ENCODE measurements at places on chromosomes 2 and 18.
A peak's percentile ranks its signal among the peaks of the same experiment; 100 is the strongest.

GRCh38 chr2:28325567-28326468 lies 66.8 kb upstream of the FOSL2 start:
- no peak for DNase-seq

DNA sequence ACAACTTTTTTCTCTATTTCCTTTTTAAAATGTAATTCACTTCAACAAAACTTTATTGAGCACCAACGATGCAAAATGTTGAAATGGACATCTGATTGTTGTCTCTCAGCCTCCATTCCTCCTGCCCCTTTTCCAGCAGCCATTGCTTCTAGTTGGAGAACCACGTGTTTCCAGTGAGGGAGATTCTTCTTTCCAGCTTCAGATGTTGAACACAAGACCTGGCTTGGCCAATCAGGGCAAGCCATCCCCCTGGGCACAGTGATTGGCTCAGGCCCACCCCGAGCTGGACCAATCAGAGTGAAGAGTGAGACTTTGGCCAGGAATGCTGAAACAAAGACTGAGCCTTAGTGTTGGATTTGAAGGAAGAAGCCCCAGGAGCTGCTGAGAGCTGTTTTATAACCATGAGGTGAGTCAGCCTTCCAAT lies 59.0 kb downstream of the E2F6 start:
- peak; percentile 29 for DNase-seq

DNA sequence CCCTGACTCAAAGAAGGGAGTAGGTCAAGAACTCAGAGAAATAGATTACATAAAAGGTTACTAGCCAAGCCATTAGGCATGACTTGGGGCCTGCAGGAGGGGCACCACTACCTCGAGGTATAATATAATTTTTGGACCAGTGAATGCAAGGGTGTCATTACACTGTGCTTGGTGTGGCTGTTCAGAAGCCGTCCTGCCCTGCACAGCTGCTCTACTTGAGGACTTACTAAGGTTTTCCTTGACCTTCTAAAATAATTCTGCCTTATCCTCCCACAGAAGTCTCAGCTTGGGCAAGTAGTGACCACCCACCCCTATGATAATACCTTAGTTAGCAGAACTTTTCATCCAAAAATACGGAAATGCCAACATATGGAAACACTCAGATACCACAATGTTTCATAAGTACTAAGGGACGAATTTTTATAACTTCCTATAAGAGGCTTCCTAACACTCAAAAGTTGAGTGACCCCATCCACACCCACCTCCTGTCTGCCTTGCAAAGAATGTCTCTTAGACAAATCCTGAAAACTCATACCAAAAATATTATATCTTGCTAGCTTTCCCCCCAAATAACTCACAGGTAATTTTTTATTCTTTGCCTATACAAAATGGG lies 17.7 kb upstream of the ATG16L1 start:
- DNase-seq = no peak

- DNase-seq = no peak
These were observed 447.0 kb upstream of the TCF4 start for GRCh38 chr18:56034949-56035348.

DNA sequence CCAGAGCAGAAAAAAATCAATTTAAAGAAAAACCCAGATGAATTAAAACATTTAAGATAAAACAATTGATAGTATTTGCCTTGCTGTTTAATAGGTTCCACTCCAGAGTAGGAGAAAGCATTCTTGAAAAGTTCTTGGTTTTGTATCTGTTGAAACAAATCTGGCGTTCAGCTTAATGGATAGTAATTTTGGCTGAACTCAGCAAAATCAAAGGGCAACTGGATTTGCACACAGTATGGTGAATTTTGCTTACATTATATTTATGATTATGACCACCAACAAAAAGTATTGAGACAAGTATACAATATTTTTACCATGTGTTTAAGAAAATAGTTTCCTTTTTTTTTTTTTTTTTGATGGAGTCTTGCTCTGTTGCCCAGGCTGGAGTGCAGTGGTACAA lies 34.0 kb downstream of the SLC4A10 start:
- DNase-seq = no peak

- no peak for DNase-seq
These were observed 56.1 kb upstream of the DNMT3A start for GRCh38 chr2:25397777-25398176.

GRCh38 chr2:31950946-31951562 lies 59.8 kb downstream of the MEMO1 start:
- DNase-seq = no peak

GRCh38 chr2:222298311-222299150 lies at the start of gene PAX3:
TSS of gene PAX3 (minus strand) at chr2:222298998. CDS start at chr2:222298615, 383 bp downstream.
- DNase-seq = no peak

- DNase-seq = no peak
These were observed 197.2 kb upstream of the ID2 start for GRCh38 chr2:8484502-8485283.

DNA sequence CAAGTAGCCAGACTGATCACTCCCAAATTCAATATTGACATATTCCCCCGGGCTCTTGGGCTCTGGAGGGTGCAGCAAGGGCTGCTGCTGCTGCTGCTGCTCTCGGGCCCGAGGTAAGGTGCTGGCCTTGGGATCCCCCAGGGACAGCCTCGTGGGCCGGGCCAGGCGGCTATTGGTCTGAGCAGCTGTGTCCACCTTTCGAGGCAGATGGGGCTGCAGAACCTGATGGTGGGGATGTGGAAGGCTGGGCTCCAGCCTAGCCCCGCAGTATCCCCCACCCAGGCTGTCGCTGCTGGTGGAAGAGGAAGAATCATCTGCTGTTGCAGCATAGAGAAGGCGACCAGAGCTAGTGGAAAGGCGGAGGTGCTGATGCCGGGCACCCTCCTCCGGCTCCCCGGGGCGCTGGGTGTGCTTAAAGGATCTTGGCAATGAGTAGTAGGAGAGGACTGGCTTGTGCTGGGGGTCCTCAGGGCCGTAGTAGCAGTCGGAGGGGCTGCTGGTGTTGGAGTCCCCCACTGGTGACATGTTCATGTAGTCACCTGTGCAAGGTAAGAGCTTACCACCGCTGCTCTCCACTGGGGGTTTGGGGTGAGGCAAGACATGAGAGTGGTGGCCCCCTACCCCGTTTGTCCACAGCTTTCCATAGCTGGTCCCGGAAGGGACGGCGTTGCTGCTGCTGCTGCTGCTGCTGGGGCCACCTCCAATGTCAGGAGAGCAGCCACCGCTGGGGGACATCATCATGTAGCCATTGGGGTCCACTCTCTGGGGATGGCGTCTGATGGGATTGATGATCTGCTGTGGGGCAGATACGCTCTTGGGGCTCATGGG lies 3.4 kb downstream of the IRS1 start:
- DNase-seq = no peak

DNA sequence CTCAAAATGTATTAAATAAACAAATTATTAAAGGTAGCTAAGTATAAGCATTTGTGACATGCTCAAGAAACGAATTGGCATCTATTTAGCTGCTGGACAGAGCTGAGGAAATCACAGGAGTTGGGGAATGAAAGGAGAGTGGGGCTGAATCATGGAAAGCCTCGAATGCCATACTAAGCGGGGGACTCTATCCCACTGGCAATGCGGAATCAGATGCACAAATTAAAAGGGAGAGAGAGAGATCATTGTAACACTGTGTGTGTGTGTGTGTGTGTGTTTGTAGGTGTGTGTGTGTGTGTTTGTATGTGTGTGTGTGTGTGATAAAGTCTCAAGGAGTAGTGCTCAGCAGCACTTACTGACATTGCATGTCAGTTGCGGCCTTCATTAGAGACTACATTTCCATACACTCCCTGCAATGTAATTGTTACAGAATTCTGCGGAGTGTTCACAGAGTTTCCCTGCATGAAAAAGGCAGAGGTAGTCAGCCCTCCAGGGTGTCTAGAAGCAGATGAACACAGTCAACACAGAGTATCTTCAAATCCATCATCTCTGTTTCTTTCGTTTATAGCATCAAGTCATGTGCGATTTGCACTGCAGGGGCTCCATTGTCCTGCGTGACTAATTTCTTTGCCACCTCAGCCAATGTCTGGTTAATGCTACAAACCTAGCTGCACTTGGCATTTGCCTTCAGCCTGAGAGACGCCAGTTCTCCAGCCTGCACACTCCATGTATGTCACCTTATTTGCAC lies 111.7 kb upstream of the CYRIA start:
- no peak for DNase-seq

DNA sequence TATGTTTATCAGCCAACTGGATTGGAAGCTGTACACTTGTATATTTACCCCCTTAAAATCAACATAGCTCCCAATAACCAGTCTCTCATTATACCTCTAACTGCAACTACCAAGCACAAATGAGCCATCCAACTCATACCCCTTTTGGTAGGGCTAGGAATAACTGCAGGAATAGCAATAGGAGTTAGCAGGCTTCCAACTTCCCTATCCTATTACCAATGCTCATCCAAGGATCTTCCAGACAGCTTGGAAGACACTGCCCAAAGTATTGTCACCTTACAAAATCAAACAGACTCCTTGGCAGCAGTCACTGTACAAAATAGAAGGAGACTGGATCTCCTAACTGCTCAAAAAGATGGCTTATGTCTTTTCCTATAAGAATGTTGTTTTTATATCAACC lies 61.6 kb downstream of the SLC25A12 start:
- no peak for DNase-seq

GRCh38 chr18:79507076-79507545 lies 111.4 kb downstream of the NFATC1 start:
- DNase-seq = peak; percentile 72

GRCh38 chr18:75530118-75530517 lies 102.6 kb upstream of the SMIM21 start:
- no peak for DNase-seq

GRCh38 chr2:190718652-190719526 lies 70.0 kb downstream of the NAB1 start:
- DNase-seq = no peak

GRCh38 chr18:78790511-78790910 lies 189.1 kb upstream of the SALL3 start:
- no peak for DNase-seq

- DNase-seq = no peak
These were observed 15.2 kb downstream of the EN1 start for GRCh38 chr2:118832071-118832790.

DNA sequence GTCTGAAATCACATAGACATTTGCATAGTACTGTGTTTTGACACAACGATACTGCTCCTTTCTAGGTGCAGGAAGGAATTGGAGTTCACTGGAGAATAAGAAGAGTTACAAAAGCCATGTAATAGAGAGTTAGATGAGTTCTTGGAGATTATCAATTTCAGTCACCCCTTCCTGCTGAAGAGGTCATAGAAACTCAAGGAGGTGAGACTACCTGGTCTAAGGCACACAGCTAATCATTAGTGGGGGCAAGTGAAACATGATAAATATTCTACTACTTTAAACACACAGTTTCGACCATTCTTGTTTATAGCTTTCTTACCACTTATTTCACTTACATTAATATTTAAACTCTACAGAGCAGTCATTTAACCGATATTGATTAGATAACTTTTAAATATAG lies 286.9 kb upstream of the NXPH2 start:
- DNase-seq = no peak

GRCh38 chr18:44840058-44840790 lies 159.5 kb downstream of the SETBP1 start:
- no peak for DNase-seq

DNA sequence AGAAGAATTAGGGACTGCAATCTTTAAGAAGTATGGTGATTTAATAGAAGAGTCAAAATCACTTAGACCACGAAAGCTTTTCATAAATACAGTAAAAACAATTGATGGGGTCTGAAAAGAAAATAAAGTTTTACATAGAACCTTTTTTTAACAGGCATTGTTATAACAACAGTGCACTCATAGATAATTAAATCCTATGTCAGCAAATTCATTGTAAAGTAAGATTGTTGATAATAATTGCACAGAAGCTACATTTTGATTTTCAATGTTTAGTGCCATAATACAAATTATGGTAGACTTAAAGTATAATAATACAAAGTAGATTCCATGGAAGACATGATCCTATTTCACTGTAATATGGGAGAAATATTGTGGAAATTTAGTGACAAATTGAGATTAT lies 130.7 kb upstream of the FSIP2 start:
- no peak for DNase-seq

- DNase-seq = no peak
These were observed 54.5 kb downstream of the ACVR1C start for GRCh38 chr2:157574165-157574564.

DNA sequence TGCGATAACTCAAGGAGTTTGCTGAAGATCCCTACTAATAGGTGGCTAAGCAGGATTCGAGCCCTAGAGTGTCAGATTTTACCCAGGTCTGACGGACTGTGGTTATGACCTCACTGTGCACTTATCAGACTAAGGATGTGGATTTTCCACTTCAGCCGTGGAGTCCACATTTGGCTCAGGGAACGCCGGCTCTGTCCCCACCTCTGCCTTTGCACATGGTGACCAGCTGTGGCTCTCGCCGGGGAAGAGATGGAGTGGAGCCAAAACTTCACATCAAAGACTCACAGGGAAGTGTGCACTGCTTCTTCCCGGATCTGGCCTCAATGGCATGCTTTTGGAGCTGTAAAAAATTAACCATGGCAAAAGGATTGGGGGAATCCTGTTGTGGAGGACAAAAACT lies 249.3 kb upstream of the APCDD1 start:
- DNase-seq = no peak

- DNase-seq = peak; percentile 4
These were observed 726 bp upstream of the SS18 start for GRCh38 chr18:26091047-26091630.

GRCh38 chr2:119068154-119068725 lies 90.3 kb downstream of the C1QL2 start:
- no peak for DNase-seq

- no peak for DNase-seq
These were observed at the start of gene SCYGR8 for GRCh38 chr2:227745594-227745993. TSS of gene SCYGR8 (plus strand) at chr2:227745894. CDS start at chr2:227745894, 0 bp downstream.

GRCh38 chr2:65537651-65538385 lies 105.4 kb upstream of the SPRED2 start:
- no peak for DNase-seq

DNA sequence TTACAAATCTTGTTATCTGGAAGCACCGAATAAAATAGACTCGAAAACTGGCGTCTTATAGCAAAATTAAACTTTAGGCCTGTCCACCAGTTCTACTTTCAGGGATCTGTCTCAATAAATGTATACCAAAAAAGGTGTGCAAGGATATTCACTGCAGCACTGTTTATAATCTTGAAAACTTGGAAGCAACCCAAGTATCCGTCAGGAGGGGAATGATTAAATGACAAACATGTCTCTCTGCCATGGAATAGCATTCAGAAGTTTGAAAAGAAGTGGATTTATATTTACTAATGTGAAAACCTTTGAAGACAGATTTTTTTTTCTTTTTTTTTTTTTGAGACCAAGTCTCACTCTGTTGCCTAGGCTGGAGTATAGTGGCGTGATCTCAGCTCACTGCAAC lies 32.3 kb upstream of the SATB2 start:
- no peak for DNase-seq

- no peak for DNase-seq
These were observed 67.8 kb downstream of the QPCT start for GRCh38 chr2:37412231-37412630.

- no peak for DNase-seq
These were observed 8.8 kb downstream of the TTLL4 start for GRCh38 chr2:218719457-218719856.

DNA sequence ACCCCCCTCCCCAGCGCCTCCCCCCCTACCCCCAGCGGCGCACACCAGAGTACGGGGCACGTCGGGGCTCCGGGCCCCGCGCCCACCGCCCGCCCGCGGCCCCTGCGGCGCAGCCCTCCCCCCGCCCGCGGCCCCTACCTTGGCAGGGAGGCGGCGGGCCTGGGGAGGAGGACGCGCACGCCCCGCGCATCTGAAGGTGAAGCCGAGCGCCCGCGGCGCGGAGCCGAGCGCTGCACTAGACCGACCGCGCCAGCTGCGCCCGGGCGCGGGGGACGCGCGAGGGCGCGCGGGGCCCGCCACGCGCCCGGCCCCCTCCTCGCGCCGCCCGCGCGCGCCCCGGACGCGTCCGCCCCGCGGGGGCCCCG lies at the start of gene ZNF516:
Gene ZNF516 (minus strand): TSS at position 237 of the 365 bp plus-strand sequence. CDS start 52,188 bp downstream, outside the sequence.
- DNase-seq = no peak
